HuH-7 (cell line): ENCODE measurements at places on chromosomes 7 and 10.

DNA sequence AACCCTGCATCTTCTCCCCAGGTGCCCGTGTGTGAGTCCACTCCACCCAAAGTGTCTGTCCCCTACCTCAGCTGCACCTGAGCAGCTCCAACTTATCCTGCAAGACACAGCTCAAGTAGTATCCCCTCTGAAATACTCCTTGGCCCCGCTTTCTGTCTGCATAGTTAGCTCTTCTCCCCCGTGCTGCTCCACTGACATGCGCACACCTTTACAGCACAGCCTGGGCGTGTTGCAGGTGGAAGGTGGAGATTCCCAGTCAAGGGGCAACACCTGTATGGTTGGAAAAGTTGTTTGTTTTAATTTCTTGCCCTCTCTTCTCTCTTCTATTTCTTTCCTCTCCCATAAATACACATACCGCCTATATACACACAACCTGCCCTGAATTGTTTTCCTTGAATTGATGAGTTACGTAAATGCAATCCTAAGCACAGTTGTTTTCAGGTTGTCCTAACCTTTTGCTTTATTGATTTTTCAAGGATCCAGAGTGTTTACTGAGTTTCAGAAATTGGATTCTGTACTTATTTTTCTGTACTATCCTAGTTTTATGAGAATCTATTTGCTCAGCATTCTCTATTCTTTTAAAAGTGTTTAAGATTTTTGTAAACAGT, 14.9 kb downstream of the MET start:
- no peak for DNase-seq

DNA sequence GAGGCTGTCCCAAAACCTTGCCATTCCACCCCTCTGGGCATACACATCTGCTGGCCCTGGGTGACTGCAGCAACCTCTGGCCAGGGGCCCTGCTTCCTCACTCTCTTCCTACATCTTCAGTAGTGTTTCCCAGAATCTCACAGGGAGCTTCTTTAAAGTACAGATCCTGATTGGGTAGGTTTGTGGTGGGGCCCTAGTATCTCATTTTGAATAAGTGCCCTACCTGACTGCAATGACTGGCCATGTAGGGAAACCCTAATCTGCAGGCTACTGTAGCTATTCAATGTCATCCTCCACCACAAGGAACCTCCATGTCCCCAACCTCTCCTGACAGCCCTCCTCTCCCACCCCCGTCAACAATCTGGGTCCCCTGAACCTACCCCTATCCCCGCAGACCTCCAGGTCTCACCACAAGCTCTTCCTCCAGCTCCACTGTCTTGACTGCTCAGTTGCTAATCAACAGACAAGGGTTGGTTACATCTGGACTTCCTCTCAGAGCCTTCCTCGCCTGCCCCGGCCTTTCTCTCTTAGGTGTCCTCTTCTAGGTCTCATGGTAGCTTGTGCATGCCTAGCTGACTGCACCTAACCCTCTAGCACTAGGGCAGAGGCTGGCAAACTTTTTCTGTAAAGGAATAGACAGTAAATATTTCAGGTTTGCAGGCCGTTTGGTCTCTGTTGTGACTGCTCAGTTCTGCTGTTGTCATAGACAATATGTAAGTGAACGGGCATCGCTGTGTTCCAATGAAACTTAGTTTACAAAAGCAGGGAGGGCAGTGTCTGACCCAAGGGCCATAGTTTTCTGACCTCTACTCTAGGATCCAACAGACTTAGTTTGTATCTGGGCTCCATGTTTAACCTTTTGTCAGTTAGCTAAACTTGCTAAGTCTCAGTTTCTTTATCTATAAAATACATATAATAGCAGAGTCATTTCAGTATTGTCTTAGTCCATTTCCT, 121.1 kb downstream of the AOAH start:
- DNase-seq = no peak

GRCh38 chr10:11886138-11886474, 63.0 kb downstream of the PROSER2 start:
- no peak for DNase-seq

DNA sequence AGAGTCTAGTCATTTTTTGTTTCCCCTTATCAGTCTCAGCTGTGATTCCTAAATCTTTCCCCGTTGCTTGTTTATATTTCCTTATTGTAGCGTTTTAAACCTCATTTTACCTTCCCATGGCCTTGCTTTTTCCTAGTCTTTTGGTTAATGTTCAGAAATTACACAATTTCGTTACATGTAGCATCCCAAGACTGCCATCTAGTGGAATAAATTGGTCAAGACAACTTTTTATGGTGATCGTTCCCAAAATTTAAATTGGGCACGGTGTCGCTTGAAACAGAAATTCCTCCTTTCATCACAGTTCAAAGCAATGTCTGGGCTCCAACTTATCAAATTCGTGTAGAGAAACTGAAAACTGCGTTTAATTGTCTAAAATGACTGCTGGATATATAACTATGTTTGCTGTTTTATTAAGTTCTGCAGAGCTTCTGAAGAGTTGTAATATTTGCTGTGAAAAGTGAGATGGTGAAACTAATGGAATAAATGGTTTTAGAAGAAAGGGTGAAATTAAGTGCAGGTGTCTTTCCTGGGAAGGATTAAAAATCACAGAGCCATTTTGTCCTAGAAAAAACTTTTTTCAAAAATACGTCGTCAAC, 370.2 kb downstream of the PHF14 start:
- no peak for DNase-seq

DNA sequence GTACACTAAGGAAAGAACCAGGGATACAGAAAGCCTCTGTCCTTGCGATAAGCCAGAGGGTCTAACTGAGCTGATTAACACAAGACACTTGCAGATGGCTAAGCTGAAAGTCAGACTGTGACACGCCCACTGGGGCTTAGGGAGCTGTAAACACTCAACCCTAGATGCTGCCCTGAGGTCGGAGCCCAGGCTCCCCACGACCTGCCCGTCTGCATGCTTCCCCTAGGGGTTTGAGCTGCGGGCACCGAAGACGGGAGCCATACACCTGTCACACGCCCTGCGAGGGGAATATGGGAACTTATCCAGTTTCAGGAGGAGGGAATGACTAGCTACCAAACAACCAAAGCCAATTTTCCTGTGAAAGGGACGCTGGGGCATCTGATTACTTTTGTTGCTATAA, 96.0 kb downstream of the HTR5A start:
- DNase-seq = no peak

DNA sequence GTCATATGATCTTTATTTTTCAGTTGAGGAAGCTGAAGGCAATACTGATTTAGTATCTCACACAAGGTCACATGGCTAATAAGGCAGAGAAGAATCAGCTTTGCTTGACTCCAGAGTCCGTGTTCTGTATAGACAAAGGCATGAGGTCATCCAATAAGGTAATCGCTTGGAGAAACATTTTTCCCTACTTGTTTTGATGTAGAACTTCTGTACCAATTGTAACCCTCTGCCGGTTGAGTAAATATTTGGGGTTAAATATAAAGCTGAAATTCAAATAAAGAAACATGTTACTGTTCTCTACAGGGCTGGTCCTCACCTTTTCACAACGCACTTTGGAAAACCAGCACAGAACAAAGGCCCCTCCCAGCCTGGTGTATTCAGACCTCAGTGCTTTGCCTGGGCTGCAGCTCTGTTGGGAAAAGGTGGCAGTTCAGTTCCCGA, 83.0 kb upstream of the INSYN2A start:
- DNase-seq = peak; percentile 20

DNA sequence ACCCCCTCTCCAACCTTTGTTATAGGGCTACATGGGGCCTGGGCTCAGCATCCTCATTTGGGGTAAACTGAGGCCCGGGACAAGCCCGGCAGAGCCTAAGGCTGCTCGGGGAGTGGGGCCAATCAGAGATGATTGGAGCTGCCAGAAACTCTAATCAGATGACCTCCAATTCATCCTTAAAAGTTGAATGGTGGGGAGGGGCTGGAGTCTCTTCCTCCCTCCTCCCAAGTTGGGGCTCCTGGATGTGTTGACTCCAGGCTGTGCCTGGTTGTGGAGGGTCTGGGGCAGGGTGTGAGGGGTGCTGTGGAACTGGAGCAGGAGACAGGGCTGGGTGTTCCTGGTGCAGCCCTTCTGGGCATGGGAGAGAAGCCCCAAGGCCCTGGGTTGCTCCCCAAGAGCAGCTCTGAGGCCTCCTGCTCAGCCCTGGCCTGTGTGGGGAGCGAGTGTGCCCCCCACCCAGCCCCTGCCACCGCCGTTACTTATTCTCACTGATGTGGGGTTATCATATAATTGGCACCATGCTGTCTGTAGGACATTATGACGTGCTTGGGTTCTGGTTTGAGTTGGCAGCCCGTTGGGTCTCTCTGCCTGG, 2.2 kb downstream of the BHLHA15 start:
- DNase-seq = no peak

DNA sequence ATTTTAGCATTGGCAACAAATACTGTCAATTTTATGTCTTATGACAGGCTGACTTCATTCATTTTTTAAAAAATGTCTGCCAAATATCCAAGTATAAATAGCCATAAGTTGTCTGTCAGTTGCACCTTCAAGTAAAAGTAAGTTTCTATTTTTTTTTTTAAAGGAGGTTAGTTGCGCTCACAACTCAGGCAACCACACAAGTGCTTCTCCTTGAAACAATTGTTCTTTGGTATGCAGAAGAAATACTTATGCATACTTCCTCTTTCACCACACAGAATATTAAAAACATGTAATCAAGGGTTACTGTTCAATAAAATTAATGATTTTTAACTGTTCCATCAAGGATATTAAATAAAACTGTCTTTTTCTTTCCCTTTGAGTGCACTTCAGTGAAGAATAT, 97.9 kb downstream of the RTKN2 start:
- no peak for DNase-seq

- DNase-seq = no peak
Measured at GRCh38 chr7:1777122-1777521, 107.0 kb downstream of the ELFN1 start.

GRCh38 chr10:12022580-12023257, 19.9 kb downstream of the UPF2 start:
- DNase-seq = no peak

- DNase-seq = no peak
Measured at GRCh38 chr10:34868589-34868988, 53.5 kb upstream of the PARD3 start.

DNA sequence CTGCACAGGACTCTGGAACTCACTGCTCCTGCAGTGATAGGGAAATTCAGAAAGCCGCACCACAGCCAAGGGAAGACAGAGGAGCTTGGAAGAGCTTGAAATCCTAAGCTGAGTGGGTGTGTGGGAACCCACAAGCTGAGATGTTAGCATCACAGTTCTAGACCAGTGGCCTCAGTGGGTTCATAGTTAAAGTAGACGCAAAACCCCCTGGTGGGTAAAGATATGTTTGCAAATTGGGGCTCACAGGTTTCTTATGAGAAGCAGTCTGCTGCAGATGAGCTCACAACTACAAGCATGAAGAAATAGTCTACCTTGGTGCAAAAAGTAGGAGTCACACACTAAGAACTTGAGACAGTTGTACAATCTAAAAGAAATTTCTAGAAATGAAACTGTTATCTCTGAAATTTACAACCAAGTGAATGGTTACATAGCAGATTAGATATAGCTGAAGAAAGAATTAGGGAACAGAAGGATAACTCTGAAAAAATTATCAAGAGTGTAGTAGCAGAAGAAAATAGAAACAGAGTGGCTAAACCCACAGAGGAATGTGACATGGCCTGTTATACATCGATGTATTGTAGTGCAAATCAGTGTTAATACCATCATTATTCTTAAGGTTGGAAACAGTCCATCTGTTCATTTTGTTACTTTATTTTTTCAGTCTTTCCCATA, 77.2 kb downstream of the DYNC2I1 start:
- no peak for DNase-seq

GRCh38 chr7:33849004-33849403, 56.3 kb upstream of the BMPER start:
- DNase-seq = no peak

GRCh38 chr7:115033917-115034459, 112.1 kb downstream of the MDFIC start:
- DNase-seq = no peak

GRCh38 chr7:151309311-151309710, 32.3 kb upstream of the NUB1 start:
- DNase-seq = no peak

DNA sequence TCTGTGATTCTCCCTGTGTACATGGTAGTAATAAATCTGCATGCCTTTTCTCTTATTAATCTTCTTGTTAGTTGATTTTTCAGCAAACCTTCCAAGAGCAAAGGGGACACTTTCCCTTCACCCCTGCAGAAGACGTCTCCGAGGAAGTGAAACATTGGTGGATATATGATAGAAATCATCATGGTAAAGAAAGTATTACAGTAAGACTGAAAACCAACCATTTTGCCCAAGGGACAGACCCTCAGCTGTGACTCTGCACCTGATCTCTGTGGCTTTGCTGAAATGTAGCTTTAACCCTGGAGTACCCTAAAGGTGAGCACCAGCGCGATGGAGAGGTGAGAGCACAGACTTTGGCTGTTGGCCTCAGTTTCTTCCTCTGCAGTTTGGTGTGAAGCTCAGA, 32.8 kb upstream of the MYO3A start:
- no peak for DNase-seq

- DNase-seq = no peak
Measured at GRCh38 chr10:18294633-18295032, 154.4 kb downstream of the CACNB2 start.

GRCh38 chr10:73644015-73644743, 2.9 kb upstream of the MYOZ1 start:
- peak; percentile 74 for DNase-seq

GRCh38 chr7:102425639-102426267, 7.6 kb upstream of the ORAI2 start:
- no peak for DNase-seq

- DNase-seq = no peak
Measured at GRCh38 chr7:79615466-79615865, 162.0 kb upstream of the MAGI2 start.

- no peak for DNase-seq
Measured at GRCh38 chr7:16051561-16052255, 365.2 kb upstream of the MEOX2 start.

GRCh38 chr10:78362406-78363022, 328.9 kb downstream of the RPS24 start:
- DNase-seq = no peak

GRCh38 chr7:107173191-107173590, 4.4 kb downstream of the HBP1 start:
- DNase-seq = no peak

- DNase-seq = peak; percentile 61
Measured at GRCh38 chr7:41940760-41941343, 238.0 kb upstream of the INHBA start.

GRCh38 chr10:101226491-101227428, 2.5 kb downstream of the LBX1 start:
- DNase-seq = no peak

GRCh38 chr10:1776127-1776662, 38.9 kb upstream of the ADARB2 start:
- DNase-seq = no peak

- DNase-seq = no peak
Measured at GRCh38 chr10:62650411-62650810, 154.1 kb upstream of the ADO start.

GRCh38 chr10:86671419-86671818, 3.1 kb downstream of the LDB3 start:
- no peak for DNase-seq

DNA sequence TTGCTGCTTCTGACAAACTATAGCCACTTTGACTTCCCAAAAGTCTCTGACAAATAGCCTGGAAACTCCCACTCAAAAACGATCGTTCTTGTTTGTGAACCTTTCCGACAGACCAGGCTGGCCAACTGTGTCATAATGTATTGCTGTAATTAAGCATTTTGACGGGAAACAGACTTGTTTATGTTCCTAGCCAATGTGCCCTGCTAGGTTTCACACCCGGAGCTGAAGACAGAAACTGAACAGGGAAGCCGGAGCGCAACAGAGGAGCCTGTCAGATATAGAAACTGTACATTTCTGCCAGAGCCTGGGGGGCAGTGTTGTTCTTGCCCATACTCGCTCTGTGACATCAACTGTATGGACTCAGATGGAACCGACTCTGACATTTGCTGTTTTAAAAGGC, 55.3 kb upstream of the C7orf33 start:
- DNase-seq = peak; percentile 17
